Lower leg skin (tissue), 4 donors: ENCODE measurements at places on chromosomes 1 and 21.

DNA sequence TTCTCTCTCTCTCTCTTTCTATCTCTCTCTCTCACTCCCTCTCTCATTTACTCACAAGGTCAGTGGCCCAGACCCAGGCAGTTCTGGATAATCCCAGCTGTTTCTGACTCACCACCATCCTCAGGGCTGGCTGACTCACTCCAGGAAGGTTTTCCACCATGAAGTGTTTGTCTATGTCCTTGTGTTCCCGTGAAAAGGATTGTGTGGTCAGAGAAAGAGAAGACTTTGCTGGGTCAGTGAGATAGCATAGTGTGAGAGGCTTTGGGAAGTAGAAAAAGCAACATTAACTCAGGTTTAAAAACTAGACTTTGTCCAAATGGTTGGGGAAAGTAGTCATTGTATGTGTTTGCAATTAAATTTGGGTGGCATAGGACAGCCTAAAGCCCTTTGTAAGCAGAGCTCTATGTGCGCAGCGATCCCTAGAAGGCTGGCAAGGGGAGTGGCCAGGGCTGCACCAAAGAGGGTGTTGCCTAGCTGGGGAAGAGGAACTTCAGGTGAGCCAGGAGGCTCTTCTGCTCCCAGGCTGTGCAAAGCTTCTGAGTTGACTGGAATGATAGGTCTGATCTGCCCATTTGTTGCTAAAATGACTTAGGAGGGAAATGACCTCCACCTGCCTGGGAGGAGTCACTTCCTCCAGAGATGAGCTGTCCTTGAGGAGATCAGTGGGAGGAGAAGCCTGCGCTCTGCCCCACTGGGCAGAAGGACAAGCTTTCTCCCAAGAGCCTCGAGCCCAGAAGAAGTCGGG lies 4.9 kb upstream of the CAPN2 start:
- peak; percentile 81 for DNase-seq

DNA sequence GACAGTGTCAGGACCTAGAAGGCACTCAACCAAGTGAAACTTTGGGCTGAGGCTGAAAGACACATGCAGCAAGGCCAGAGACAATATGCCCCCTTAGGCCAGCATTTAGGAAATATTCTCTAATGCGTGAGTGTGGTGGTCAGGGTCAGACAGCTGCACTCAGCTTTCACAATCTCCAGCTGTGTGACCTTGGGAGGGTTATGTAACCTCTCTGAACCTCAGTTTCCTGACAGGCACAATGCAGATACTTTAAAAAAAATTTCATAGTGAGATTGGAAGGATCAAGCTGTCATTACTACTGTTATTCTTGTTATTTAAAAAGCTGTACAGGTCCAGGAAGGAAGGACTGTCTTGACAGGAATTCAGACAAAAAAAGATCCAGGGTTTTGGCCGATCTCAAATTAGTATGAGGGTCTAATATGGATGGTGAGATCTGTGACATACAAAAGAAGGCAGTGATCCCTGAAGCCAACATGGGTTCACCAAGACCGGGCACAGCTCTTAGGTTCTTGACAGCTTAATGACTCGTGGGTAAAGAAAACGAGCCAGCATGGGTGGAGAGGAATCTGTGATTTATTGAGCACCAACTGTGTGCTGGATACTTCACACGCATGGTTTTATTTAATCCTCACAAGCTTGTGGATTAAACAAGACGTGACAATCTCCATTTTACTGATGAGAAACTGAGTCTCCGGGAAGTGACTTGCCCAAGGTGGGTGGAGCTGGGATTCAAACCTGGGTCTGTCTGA lies 54.6 kb upstream of the POU3F1 start:
- no peak for DNase-seq

DNA sequence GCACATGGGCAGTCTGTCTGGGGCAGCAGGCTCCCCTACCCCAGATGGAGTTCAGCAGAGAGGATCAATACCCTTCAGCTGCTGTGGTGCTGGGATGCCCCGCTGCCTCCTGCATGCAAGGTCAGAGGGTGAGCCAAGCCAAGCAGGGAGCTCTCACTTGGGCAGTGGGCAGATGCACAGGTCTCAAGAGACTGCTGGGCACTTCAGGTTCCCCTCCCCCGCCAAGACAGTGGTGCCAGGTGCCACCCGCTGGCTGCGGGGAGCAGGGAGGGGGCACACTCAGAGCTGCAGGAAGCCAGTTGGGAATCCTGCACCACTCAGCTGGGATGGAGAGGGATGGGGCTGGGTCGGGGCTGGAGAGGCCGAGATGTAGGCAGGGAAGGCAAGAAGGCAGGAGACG lies 15.8 kb upstream of the EVA1B start:
- DNase-seq, result no peak

GRCh38 chr1:70168283-70168682 lies 37.1 kb downstream of the LRRC40 start:
- no peak for DNase-seq

GRCh38 chr1:19044471-19044870 lies 88.0 kb upstream of the IFFO2 start:
- DNase-seq, result peak; percentile 74

- no peak for DNase-seq
Measured at GRCh38 chr21:39178421-39178820, 4.8 kb downstream of the PSMG1 start.

- no peak for DNase-seq
Measured at GRCh38 chr1:64327119-64327518, 123.7 kb downstream of the UBE2U start.

DNA sequence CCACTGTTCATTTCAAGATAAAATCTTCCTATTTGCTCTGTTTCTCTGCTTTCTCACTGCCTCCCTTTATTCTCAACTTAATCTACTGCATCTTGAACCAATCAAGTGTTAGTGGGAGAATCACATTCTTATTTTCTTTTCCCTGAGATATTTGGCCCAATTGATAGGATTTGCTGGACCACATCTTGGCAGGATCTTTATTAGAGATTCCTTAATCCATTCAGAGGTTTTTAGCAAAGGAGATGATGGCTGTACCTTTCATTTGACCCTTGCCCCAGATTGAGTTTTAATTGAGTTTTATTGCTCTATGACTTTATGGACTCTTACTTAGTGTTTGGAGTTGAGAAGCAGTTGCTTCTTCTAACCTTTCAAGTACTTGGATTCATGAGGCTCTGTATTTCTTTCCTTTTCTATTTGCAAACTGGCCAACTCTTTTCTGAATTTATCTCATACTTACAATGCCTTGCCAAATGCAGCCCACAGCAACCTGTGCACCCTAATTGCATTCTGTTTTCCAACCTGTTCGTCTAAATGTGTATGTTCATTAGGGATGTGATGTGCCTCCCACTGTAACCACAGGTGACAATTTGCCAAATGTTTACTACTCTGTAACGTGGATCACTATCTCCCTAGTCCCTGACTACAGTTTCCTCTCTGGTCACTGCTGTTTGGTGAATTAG lies 274.8 kb upstream of the KAZN start:
- DNase-seq, result no peak

GRCh38 chr1:47459253-47459788 lies 21.5 kb downstream of the FOXD2 start:
- DNase-seq, result no peak

GRCh38 chr21:36692835-36693488 lies 6.0 kb upstream of the SIM2 start:
- no peak for DNase-seq

GRCh38 chr1:22976461-22977243 lies 4.0 kb upstream of the LACTBL1 start:
- peak; percentile 51 for DNase-seq

GRCh38 chr1:30840904-30841598 lies 67.5 kb downstream of the SDC3 start:
- DNase-seq, result peak; percentile 22

GRCh38 chr1:155051777-155052398 lies 772 bp downstream of the ADAM15 start:
- peak; percentile 92 for DNase-seq

GRCh38 chr1:8139383-8139782 lies 113.3 kb upstream of the ERRFI1 start:
- DNase-seq, result no peak

GRCh38 chr1:116254776-116255175 lies 118.3 kb upstream of the ATP1A1 start:
- DNase-seq, result no peak

DNA sequence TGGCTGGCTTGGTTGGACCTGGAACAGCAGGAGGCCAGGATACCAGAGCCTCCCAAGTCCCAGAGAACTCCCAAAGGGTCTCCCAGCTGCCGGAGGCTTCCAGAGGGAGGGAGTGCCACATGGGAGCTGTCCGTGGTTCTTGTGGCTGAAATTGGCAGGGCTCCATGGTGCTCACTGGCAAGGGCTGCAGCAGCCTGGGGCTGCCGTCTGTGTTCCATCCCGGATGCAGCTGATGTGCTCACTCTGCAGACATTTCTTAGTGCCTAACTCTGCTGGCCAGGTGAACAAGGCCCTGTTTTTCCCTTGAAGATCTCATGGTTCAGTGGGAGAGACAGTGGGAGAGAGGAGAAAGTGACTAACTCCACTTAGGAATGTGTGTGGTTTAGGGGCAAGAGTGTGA lies 261.1 kb downstream of the CAMTA1 start:
- peak; percentile 29 for DNase-seq

DNA sequence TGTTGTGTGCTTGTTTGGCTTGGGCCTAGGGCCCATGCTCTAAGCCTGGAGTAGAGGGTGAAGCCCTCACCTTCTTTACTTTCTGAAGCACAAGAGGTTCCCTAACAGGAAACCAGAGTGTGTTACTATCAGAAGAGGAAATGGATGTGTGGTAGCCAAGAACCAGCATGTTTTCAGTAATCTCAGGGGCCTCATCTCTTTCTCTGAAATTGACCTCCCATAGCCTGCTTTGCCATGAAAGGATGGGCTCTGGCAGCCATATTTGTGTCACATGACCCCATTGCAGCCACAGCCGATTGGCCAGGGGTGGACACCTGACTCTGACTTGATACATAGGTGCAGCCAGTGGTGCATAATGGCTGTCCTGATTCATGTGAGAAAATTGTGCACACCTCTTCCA lies 18.6 kb downstream of the A3GALT2 start:
- no peak for DNase-seq
